ENCODE measurements at places on chromosomes 3 and 15.
A peak's percentile ranks its signal among the peaks of the same experiment; 100 is the strongest.

GRCh38 chr3:56783644-56784447 is 17.9 kb downstream of the ARHGEF3 start:
- DNase-seq: no peak

GRCh38 chr3:173529062-173529711 is 131.6 kb downstream of the NLGN1 start:
- DNase-seq: peak; percentile 7

GRCh38 chr15:79017953-79018352 is 72.6 kb downstream of the RASGRF1 start:
- DNase-seq: no peak

GRCh38 chr3:105526360-105527111 is 159.8 kb downstream of the ALCAM start:
- DNase-seq: no peak

DNA sequence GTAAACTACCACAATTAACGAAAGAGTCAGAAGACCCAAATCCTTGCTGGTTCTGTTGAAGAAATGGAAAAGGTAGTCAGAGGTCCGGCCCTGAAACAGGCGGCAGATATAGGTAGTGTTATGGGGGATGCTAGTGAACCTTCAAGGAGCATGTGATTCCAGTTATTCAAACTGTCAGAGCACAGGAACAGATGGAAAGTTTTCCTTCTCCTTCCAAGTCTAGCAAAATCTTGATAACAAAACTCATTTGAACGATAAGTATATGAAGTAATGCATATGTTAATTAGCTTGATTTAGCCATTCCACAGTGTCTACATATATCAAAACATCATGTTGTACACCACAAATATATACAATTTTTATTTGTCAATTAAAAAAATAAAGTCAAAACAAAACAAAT is 26.6 kb upstream of the GOLGA8J start:
- DNase-seq: no peak

DNA sequence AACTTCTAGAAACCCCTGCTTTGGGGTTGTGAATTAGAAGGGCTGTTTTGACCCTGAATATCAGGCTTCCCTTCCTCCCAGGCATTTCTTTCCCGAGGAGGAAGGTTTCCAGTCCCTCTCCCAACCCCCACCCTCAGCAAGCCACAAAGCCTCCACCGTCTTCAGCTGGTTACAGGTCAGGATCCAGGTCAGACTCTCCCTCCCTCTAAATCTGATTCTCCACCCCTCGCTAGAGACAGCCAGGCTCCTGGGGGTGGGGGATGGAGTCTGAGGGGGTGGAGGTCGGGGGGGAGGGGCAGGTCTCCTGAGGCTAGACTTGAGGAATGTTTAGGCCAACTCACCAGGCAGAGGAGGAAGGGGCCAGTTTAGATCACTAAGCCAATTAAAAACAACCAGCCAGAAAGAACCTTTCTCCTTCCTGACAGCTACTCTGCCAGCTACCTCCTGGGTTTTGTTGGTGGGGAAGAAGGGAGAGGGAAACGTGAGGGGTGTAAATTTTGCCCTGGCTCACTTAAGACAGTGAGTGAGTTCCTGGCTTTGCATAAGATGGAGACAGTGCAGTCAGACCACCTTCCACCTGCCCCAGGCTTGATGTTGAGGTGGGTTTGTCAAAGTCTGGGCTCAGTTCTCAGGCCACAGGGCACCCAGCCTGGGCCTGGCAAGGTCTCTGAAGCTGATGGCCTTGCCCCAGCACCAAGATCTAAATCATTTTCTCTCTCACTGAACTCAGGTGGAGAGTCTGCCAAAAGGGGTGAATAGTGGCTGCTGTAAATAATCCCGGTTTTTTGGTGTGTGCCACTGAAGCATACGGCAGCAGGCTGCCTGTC is 19.5 kb downstream of the BMF start:
- no peak for DNase-seq

DNA sequence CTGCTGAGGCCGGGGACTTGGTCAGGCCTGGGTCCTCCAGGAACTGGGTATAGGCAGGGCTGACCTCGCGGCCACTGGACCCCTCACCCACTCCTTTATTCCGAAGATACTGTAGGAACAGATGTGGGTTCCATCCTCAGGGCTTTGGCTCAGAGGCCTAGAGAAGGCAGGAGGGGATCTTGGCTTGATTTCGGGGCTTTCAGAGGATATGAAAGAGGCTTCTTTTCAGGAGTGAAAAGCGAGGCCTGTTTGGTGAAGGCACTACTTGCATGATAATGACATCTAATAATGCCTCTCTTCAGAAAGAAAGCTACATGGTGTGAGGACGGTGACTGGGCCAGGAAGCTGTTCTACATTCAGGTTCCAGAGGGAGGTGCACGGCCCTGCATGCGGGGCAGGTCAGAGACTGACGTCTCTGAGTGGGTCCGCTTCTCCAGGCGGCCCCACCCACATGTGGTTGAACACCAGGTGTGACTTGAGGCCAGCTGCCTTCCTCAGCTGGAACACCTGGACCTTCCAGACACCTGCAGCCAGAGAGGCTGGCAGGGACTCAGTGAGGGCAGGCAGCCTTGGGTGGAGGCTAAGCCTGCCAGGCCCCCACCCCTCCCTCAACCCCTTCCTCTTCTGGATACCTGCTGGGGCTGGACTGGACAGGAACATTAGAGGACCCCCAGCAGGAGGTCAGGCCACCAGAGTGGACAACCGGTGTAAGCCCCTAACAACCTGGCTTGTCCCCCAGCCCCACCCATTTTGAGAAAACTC is 31.1 kb upstream of the HHATL start:
- no peak for DNase-seq

DNA sequence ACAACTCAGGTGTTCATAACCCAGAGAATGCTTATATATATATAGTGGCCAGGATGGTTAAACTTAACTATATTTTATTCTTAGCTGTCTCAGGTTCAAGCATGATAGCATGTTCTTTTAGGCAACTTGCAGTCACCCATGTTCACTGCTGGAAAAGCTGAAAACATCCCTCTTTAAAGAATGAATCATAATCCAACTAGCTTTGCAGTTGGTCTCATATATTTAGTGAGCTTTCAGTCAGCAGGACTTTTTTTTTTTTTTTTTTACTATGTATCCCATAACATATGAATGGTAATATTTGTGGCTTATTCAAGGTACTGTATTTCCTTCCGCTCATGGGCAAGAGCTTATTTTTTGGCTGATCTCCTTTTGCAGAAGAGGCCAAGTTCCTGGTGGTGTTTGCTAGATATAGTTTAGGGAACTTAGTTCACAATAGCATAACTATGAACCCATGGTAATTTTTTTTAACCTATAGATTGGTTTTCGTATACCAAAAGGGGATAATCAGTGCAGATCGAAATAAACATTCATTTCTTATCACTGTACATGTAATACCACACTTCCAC is 77.6 kb downstream of the CMSS1 start:
- no peak for DNase-seq

DNA sequence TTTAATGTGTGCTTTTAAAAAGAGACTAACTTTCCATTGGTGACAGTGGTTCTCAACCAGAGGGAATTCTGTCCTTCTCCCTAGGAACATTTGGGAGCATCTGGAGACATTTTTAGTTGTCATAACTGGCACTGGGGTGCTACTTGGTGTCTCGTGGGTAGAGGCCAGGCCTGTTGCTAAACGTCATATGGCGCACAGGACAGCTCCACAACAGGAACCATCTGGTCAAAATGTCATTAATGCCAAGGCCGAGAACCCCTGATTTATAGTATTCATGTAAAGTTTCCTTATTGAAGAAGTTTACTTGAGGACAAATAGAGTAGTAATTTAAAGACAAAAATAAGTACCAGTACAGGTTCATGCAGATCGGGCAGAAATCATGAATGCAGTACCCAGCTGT is 164.2 kb downstream of the FEZF2 start:
- DNase-seq: no peak

DNA sequence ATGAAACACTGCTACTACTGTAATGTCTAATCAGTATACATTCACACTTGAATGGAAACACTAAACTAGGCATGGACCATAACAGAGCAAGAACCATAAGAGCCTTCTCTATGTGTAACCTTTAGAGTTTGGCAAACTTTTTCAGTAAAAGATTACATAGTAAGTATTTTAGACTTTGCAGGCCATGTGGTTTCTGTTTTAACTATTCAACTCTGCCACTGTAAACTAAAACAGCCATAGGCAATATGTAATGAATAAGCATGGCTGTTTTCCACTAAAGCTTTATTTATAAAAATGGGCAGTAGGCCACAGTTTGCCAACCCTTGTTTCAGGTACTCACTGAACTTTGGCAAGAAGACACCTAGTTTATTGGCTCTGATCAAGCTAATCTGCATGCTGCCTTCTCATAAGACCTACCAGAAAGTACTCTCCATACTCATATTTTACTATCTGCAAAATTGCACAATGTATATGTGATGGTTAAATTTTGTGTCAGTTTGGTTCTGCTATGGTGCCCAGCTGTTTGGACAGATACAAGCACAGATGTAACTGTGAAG is 46.0 kb downstream of the UACA start:
- no peak for DNase-seq

DNA sequence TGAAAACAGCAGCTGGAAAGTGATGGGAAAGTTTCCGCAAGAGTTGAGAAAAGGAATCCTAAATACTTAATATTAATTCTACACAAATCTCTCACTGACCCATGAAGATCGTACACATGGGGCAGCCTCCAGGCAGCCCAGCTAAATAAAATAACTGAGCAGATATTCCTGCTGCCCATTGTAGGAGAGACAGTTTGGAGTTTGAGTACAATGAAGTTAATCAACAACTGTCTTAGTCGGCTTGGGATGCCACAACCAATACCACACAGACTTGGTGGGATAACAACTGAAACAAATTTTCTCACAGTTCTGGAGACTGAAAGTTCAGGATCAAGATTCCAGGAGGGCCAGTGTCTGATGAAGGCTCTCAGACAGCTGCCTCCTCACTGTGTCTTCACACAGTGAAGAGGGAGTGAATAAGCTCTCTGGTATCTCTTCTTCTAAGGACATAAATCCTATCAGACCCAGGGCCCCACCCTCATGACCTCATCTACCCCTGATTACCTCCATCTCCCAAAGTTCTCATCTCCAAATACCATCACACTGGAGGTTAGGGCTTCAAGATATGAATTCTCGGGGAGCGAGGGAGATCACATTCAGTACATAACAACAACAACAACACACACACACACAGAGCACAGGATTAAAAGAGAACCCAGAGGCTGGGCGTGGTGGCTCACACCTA is 9.7 kb downstream of the TRPM7 start:
- DNase-seq: no peak

Measured in Panc1 (cell line).